Cardiac ventricle fibroblast (primary cell): ENCODE measurements at places on chromosomes 2 and 18. TPM values are rescaled to one million over a fixed set of nuclear protein-coding genes. Genes with fewer than 3 reads are reported as not detected.

Gene GALR1
- total RNA-seq, result under 0.01 TPM in 1 of 2 replicates, not detected in the other

Gene CDH19
- 44.0 and 53.5 TPM in 2 replicates for total RNA-seq

Gene UGT1A6
- total RNA-seq, result not detected in 2 replicates

Gene DCDC2C
- not detected in 2 replicates for total RNA-seq

Gene ZC3H6
- 3.5 and 4.7 TPM in 2 replicates for total RNA-seq

Gene RNU2-63P
- total RNA-seq, result not detected in 2 replicates

Gene RGPD3
- total RNA-seq, result 0.24 and 0.50 TPM in 2 replicates

Gene NTSR2
- not detected in 2 replicates for total RNA-seq

Gene MEP1B
- total RNA-seq, result not detected in 2 replicates

Gene AKAIN1
- total RNA-seq, result not detected in 2 replicates

Gene DOK6
- 0.98 and 1.00 TPM in 2 replicates for total RNA-seq

Gene RTP5
- not detected in 2 replicates for total RNA-seq

Gene LRRC30
- total RNA-seq, result not detected in 2 replicates

Gene MROH2A
- total RNA-seq, result not detected in 2 replicates

Gene LIMS2
- total RNA-seq, result 0.34 and 1.1 TPM in 2 replicates

Gene REG3A
- not detected in 2 replicates for total RNA-seq

Gene EVA1A
- total RNA-seq, result 14.4 and 19.0 TPM in 2 replicates

Gene SNED1
- 176 and 211 TPM in 2 replicates for total RNA-seq

Gene GNLY
- total RNA-seq, result not detected in 2 replicates
